ENCODE measurements at places on chromosomes 4 and X.

GRCh38 chr4:130080872-130081451 is 985.0 kb downstream of the C4orf33 start:
- DNase-seq, result no peak

DNA sequence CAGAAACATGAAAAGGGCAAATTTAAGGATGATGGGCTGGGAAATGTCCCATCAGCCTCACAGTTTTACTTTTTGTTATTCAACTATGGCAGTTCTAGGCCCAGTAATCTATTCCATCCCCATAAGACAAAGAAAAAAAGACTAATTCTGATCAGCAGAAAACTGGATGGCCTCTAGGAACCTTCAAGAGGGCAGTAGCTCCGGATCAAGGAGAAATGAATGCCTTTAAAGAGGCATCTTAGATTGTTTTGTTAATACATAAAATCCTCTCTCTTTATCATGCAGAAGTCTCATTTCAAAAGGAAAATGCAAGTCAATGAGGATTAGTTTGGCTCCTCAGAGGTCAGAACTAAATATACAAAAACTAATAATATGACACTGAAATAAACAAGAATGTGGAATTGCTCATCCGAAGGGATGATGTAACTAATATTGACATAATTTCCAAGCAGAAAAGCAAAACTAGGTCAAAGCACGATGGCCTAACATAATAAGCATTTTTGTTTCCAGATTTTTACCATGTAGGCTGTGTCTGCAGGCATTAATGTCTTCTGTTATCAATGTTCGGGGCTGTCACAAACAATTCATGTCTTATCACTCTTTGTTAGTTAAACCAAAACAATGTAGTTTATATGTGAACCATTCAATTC is 8.8 kb downstream of the MID1 start:
- DNase-seq, result no peak

GRCh38 chrX:40582811-40583210 is 2.0 kb downstream of the ATP6AP2 start:
- DNase-seq, result no peak

- no peak for DNase-seq
These were observed 125.6 kb downstream of the CBR4 start for GRCh38 chr4:168884251-168885124.

DNA sequence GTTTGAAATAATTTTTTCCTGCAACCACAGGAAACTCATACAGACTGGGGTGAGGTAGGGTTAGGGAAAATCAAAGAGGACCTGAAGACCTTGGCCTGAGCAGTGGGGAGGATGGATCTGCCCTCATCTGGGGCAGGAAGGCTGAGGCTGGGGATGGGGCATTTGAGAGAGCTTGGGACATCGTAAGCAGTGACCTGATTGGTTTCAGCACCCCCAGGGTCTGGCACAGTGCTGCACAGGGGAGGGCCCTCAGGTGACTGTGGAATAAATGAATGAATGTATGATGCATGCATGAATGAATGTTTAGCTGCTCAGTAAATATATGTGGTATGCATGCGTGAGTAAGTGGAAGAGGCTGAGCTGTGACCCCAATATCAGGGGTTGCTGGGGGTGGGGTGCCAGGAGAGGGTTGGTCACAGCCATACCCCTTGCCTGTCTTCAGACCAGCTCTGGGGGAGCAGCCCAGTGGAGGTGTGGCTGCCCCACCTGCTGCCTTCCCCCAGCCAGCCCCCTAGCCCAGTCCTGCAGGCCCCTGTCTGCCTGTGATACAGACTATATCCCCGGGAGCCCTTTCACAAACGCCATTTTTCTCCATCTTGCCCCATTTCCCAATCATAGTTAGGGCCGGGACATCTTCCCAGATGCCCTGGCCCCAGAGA is 11.0 kb upstream of the TNIP2 start:
- DNase-seq, result no peak

All from NCI-H446 treated with DMSO at 0.1 percent for 48 hours (cell line).